ENCODE measurements at places on chromosomes 2 and 18. TPM values are rescaled to one million over a fixed set of nuclear protein-coding genes. Genes with fewer than 3 reads are reported as not detected.

TUBB8B gene
- 0.69 TPM for total RNA-seq

PPIL3 gene
- total RNA-seq = 35.8 TPM

KIF3C gene
- total RNA-seq = 19.3 TPM

DNER gene
- total RNA-seq = 34.3 TPM

DAW1 gene
- not detected for total RNA-seq

TMEM182 gene
- 3.3 TPM for total RNA-seq

HS6ST1 gene
- 7.2 TPM for total RNA-seq

ZSWIM2 gene
- total RNA-seq = not detected

KIF1A gene
- 0.50 TPM for total RNA-seq

CACNB4 gene
- 0.35 TPM for total RNA-seq

GRCh38 chr2:3598912-3599854 is 4.3 kb downstream of the COLEC11 start:
- no peak for DNase-seq

DNA sequence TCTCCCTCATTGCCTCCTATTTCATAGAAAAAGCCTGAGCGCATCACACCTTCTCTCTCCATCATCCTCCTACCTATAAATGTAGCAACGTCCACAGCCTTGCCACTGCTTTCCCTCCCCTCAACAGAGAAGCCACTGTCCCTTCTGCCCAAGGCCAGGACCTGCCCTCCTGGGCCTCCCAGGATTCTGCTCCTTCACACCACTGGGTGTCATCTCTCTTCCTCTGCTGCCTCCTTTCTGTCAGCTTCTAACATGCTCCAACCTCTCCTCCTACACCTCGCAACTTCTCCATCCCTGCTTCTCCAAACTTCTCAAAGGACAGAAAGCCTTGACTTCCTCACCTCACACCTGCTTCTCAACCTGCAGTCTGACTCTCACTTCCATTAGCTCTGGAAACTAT is 21.2 kb upstream of the ME2 start:
- peak; percentile 49 for DNase-seq

DNA sequence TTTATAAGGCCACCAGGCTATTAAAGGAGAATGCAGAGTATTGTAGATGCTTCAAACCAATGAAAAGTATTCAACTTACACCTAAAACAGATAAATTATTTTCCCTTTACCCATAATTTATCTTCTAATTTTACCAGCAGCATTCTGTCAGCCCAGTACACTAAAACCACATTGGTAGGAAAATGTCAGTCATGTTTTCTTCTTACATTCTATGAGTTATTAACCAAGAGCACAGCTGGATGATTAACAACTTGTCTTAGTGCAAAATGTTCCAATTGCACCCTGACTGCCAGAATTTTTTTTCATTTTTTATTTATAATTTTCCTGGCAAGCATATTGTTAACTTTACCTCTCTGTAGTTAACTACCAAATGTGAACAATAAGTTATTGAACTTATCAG is 79.0 kb upstream of the WDR75 start:
- no peak for DNase-seq

- peak; percentile 16 for DNase-seq
These were observed 86.8 kb downstream of the GULP1 start for GRCh38 chr2:188378371-188378950.

DNA sequence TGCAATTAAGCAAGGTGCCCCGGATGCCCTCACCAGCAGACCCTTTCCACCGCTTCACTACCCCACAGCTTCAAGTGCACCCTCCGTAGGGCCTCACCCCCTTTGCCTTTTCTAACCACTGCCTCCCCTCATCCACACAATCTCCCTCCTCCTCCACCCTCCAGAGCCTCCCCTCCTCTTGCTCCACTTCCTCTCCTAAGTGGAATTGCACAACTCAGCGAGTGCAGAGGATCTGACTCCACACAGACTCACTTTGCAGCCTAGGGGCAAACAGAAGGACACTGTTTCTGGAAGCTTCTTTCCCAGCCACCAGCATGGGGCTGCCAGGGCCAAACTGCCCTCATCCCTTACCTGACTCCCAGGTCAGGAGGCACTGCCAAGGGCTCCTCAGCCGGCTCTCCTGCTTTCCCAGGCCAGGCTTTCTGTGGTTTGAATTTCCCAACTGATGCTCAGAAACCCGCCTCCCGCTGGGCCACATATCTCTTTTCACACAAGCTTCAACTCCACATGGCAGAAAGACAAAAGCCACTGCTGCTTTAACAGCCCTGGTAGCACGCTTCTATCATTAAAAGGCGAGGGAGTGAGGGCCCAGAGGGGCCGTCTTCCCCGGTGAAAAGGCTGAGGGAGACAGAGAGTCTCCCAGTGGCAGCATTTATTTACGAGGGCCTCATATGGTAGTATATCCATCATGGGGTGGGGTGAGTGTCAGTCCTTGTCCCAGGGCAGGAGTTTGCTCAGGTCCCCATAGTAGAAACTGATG is 74.7 kb upstream of the MGAT4A start:
- DNase-seq = peak; percentile 10

DNA sequence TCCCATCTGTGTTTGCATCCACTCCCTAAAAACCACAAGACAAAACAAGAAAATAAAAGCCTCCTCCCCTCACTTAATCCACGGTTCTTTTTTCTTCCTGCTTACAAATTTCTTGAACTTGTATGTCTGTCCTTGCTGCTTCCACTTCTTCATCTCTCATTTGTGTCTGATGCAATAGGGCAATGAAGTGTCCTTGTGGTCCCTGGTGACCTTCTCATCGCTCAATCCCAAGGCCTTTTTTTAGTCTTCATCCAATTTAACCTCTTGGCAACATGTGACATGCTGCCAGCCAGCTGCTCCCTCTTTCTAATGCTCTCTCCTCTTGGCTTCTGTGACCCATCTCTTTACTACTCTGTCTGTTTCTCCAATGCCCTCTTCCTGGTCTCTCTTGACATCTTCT is 87.6 kb downstream of the SEMA4F start:
- DNase-seq = no peak

- no peak for DNase-seq
These were observed 32.5 kb downstream of the PTPN18 start for GRCh38 chr2:130388221-130388907.

- no peak for DNase-seq
These were observed 24.1 kb downstream of the ELP2 start for GRCh38 chr18:36153771-36154170.

- DNase-seq = peak; percentile 26
These were observed 41.4 kb upstream of the RNU4ATAC start for GRCh38 chr2:121489284-121489683.

GRCh38 chr2:177141866-177142265 is 70.7 kb upstream of the HNRNPA3 start:
- no peak for DNase-seq

DNA sequence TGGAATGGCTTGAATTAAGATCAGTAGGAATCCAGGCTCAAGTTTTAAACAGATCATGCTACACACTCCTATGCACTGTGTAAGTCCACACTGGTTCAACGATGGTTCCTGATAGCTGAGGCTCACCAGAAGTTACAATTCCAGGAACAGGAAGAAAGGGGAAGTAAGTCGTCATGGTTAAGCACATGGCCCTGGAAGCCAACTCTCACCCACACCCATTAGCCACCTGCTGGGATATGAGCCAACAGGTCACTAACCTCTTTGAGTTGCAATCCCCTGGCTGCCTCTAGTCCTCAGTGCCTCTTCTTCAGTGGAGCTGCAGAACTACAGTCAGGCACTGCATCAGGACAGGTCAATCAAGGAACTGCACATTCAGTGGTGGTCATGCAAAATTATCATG is 133.5 kb downstream of the TMEM182 start:
- DNase-seq = no peak

- DNase-seq = peak; percentile 83
These were observed 418.0 kb upstream of the TNP1 start for GRCh38 chr2:217277646-217278398.

GRCh38 chr2:220104871-220105351 is 477.5 kb downstream of the SLC4A3 start:
- peak; percentile 44 for DNase-seq

DNA sequence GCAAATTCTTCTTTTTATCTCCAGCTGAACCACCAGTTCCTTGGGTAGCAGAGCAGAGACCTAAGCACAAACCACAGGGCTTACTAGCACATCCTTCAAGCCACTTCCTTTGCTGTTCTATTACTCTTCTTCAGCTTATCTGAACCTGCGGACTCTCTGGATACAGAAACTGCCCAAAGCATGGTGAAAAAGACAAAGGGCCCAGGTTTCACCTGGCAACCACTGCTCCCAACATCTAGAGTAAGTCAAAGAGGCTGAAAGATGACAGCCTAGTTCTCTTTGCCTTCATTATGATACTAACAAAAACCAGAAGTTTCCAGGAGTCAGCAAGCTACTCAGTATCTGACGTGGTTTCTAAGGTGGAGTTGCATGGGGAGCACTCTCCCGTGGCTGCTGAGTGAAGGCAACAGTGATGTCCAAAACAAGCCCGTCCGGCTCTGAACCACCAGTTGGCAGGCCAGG is 43.4 kb downstream of the KANSL3 start:
- no peak for DNase-seq

DNA sequence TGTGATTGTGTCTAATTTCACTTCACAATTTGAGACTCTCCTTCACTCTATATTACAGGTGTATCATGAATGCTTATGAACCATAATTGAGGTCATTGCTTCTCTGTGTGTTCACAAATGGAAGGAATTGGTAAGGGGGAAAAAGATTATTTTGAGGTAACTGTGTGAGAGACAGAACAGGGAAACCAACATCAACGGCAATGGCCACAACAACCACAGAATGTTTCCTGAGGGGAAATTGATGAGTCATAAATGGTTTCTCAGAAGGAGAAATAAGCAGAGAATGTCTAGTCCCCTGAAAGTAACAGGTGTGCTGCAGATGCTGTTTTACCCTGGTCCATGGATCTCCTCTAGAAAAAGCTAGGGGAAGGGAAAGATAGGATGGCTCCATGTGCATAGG is 361.2 kb upstream of the GALNT5 start:
- DNase-seq = no peak

GRCh38 chr2:171482308-171482707 is 40.0 kb upstream of the CYBRD1 start:
- no peak for DNase-seq

DNA sequence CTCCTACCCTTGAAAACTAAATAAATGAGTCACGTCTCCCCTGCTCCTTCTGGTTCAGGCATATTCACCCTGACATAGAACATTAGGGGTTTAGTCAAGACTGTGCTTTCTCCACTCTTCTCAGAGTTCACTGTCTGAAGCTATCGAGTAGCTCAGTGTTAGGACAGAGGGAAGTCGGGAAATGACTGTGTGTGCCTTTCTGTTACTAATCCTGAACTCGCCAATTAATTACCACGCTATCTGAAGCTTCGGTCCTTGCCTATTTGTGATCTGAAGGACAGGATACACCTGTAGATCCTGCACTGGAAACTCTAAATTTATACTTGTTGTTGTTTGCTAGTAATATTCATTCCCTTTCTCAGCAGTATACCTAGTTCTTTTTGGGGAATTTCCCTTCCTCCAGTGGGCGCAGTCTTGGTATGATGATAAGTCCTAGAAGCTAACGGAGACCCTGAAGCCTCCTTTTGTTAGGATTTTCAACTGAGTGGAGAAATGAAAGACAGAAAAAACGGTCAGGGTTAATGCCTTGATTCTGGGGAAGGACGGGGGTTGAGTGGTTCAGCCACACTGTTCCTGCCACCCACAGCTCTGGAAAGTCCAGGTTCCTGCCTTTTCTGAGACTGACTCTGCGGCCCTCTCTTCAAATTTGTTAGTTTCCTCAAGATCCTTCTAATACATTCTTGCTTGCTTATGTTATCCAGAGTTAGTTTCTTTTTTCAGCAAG is 218.0 kb downstream of the DLGAP1 start:
- DNase-seq = no peak

DNA sequence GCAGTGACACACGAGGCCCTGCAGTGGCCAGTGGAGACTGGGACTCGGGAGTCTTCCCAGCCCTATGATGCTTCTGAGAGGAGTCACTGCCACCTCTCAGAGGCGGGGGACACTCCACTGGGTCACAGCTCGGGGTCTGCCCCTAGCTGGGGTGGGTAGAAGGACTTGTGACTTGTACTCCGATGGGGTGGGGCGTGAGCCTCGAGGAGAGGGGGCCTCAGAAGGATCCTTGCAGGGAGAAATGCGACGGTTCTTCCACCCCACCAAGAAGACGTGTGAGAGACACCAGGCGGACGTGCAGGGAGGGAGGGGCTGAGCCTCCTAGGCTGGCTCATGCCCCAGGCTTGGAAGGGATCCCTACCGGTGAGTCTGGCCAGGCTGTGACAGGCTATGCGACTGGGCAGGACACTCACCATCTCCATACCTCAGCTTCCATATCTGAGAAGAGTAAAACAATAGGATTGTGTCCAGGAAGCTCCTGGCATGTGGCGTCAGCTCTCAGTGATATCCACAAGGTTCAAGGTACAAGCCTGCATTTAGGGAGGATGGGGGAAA is 11.1 kb upstream of the OTOS start:
- DNase-seq = no peak

All from SK-MEL-5 (cell line).